ENCODE measurements at places on chromosomes 3 and 15. TPM values are rescaled to one million over a fixed set of nuclear protein-coding genes. Genes with fewer than 3 reads are reported as not detected.

The ANKUB1 gene
- total RNA-seq = not detected

DNA sequence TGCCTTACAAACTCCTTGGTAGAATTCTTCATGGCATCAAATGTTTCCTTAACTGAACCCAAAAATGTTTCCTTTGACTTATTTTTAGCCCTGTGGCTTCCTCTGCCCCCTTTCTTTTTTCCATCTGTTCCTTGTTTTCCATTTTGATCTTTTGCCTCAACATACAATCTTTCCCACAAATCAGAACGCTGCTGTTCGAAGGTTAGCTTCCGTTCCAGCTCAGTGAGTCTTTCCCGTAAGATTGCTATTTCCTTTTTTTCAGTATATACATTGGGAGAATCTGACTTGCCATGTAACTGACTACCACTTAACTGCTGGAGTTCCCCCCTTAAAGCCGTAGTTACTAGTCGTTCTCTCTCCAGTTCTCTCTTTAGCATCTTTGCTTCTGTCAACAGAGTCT is 41.2 kb downstream of the PIGB start:
- no peak for DNase-seq

The FOXB1 gene
- not detected for total RNA-seq

GRCh38 chr3:126685493-126685892 is 18.5 kb upstream of the CHCHD6 start:
- DNase-seq = no peak

The C2CD4A gene
- not detected for total RNA-seq

- no peak for DNase-seq
Measured at GRCh38 chr3:84985795-84986194, 27.0 kb downstream of the CADM2 start.

GRCh38 chr3:60316121-60316797 is 935.0 kb downstream of the FHIT start:
- DNase-seq = peak; percentile 9

The HOMER2 gene
- 25.2 TPM for total RNA-seq

DNA sequence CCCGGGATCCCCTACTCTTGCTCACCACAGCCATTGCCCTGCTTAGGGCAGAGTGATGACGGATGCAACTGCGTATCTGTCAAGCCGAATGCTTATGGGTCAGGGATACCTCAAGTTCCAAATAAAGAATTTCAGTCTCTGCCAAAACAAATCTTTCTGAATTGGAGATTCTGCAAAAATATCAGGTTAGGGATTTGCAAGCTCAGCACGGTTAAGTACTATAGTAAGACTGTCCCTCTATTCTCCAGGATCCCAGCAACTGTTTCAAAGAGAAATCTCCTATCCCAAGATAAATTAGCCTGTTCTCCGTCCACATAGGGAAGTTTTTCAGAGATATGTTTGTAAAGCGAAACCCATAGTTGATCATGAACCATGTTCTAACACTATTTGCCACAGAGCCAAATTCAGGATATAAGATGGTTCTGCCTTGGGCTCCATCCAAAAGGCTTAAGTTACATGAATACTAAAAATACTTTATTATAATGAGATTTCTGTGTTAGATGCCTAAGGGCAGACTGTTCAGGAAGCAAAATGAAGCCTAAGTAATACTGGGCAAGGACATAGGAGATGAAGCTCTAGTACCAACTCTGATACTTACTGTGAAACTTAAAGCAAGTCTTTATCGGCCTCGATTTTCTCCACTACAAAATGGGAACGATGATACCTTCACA is 100.1 kb upstream of the LPP start:
- DNase-seq = no peak

GRCh38 chr3:17089314-17089700 is 204.6 kb downstream of the PLCL2 start:
- no peak for DNase-seq

DNA sequence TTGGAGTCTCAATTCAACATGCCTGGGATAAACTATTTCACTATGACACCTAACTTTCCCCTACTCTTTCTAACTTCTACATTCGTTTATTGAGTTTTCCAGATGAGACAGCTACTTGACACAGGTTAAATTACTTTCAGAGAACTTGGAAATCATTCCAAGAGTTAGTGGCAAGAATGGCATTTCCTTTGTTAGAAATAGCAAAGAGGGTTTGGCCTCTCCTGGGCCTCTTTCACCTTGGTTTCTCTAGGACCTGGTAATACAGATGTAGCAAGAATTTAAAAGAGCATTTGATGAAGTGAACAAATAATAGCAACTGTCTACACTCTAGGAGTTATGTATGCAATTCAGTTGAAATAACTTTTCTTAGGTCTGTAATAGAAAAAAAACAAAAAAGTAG is 748.9 kb downstream of the MECOM start:
- no peak for DNase-seq

DNA sequence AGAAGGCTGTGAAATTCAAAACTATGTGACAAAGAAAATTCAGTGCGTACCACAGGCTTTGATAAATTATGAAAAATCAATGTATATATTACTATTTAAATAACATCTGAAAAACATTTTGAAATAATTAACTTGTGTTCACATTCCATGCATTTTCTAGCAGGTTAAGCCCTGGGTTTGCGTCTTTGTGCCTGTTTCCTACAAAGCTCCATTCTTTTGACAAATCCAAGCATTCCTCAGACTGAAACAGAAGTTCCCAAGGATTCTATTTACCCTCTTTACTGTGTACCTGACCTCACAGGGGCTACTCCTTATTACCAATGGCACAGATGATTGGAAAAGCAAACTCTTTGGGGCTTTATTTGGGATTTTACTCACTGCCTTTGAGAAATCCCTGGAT is 1.9 kb downstream of the PAQR9 start:
- DNase-seq = no peak

The SPATA12 gene
- total RNA-seq = 0.14 TPM

GRCh38 chr15:32790352-32790999 is 72.7 kb downstream of the GREM1 start:
- DNase-seq = no peak

DNA sequence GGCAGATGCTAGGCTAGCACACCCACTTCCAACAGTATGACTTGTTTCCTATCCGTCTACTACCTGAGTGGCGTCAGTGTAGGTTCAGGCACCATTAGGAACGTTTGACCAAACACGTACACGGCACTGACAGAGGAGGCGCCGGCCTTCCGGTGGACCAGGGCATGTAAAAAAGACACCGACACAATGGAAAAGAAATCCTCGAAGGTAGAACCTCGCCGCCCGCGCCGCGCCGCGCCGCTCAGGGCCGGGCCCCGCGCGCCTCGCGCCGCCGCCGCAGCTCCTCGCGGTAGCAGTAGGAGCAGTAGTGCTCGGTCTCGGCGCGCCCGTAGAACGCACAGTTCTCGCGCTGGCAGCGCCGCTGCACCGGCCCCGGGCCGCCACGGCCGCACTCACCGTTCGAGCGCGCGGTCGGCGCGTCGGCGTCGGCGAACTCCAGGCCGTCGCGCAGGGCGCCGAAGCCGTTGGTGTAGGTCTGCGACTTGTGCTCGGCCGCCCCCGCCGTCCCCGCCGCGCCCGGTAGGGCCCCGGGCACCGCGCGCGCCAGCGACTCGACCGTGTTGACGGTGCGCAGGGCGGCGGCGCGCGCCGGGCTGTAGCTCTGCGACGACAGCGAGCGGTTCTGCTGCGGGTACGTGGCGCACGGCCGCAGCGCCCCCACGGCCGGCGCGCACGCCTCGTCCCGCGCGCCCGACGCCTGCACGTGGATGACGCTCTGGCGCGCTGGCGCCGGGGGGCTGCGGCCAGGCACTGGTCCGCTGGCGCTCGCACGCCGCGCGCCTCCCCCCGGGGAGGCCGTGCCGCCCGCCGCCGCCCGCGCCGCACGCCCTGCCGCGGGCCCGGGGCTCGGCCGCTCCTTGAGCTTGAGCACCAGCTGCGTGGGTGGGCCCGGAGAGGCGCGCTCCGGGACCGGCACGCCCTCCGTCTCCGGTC is 156.7 kb downstream of the KLF13 start:
- no peak for DNase-seq

All from H4 (cell line).